ENCODE measurements at places on chromosomes 6 and 20. TPM values are rescaled to one million over a fixed set of nuclear protein-coding genes. Genes with fewer than 3 reads are reported as not detected.

DNA sequence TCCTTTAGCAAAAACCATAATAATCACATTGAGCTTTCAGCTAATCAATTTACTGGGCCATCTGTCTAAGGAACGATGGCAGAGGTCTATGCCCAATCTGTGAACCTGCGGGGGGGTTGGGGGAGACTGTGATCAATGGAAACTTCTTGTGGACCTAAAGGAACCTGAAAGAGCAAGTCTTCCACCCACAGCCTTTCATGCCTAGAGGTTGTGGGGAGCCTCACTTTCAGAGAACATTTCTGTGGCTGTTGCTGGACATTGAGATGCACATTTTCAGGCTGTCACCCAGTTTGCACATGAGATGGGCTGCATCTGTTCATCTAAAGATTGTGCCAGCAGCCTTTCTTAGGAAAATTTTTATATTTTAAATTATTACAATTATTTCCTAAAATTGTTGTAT, 310.0 kb upstream of the SPTLC3 start:
- no peak for DNase-seq

GRCh38 chr6:168520233-168520632, 79.2 kb downstream of the SMOC2 start:
- peak; percentile 43 for DNase-seq

- peak; percentile 61 for DNase-seq
Measured at GRCh38 chr20:63064745-63065711, 58.3 kb upstream of the BHLHE23 start.

- DNase-seq: no peak
Measured at GRCh38 chr6:118468682-118469465, 79.2 kb upstream of the PLN start.

- DNase-seq: no peak
Measured at GRCh38 chr6:14943116-14943515, 302.8 kb upstream of the JARID2 start.

- no peak for DNase-seq
Measured at GRCh38 chr20:59752101-59752586, 147.8 kb downstream of the PHACTR3 start.

Gene POU3F2
- not detected for total RNA-seq

Gene IPCEF1
- total RNA-seq: 2.0 TPM

Gene MRPS18A
- 45.4 TPM for total RNA-seq
